Stimulated activated CD8-positive, alpha-beta memory T cell treated with anti-CD3 and anti-CD28 coated beads, Interleukin-7, amount 100 ng/mL, for 1 hour (primary cell): ENCODE measurements at places on chromosomes 11 and 22.

GRCh38 chr11:113444502-113445123 is 30.6 kb downstream of the DRD2 start:
- no peak for DNase-seq

DNA sequence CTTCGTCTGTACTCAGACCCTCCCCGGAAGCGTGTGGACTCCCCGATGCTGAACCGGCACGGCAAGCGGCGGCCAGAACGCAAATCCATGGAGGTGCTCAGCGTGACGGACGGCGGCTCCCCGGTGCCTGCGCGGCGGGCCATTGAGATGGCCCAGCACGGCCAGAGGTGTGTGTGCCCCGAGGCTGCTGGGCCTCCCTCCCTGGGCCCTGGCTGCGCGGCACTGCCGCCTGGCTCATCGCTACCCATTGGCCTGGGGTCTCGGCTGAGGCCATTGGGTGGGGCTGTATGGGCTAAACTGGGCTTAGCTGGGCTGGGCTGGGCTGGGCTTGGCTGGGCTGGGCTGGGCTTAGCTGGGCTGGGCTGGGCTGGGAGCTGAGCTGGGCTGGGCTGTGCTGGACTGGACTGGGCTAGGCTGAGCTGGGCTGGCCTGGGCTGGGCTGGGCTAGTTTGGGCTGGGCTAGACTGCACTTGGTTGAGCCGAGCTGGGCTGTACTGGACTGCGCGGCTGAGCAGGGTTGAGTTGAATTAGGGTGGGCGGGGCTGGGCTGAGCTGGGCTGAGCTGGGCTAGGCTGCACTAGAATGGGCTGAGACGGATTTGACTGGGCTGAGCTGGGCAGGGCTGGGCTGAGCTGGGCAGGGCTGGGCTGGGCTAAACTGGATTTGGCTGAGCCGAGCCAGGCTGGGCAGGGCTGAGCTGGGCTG is 40.7 kb downstream of the MOB2 start:
- DNase-seq = no peak

DNA sequence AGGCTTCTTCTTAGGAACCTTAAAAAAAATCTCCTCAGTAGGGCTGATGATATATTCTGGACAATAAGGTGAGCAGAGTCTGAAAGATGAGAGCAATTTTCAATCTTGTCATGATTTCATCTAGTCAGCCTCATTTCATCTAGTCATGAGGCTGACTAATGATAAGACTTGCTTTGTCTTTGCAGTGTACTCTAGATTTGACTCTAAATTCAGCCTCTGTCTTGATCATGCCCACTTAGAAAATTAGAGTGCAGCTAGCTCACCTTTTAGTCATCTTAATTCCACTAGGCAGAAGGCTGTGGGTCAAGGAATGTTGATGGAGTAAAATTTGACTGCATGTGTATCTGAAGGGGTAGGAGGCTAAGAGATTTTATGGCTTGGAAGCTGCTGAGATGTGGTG is 5.5 kb downstream of the EHF start:
- DNase-seq = no peak

- DNase-seq = no peak
Observed at GRCh38 chr11:4184163-4184916, 89.7 kb downstream of the RRM1 start.

DNA sequence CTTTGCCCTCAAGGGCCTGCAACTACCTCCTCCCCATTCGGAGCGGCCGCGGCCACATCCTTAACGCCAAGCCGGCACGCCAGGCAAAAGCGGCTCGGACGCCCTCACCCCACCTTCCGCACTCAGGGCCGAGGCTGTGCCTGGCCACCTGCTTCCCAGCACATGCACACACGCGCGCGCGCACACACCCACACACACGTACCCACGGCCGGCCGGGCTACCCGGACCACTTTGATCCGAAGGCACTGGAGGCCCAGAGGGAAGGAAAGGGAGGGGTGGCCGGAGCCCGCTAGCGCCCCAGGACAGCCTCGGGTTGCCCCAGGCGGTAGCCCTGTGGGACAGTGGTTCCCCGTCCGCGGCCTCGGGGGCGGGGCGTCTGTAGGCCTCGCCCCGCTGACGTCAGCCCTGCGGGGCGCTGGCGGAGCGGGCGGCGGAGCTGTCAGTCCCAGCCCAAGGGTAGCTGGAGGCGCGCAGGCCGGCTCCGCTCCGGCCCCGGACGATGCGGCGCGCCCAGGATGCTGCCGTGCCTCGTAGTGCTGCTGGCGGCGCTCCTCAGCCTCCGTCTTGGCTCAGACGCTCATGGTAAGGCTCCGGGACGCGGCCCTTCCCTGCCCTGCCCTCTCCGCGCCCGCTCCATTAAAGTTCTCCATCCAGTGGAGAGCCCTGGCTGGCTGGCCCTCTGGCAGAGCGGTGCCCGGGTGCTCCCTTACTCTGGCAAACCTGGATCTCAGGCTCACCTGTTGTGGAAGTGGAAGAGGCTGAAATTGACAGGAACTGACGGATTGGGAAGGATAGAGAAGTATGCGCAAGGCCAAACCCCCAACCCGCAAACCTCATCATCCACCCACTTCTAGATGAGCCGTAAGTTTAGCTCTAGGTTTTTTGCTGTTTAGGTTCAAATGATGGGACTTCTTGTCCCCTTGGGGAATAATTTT is at the start of gene IL10RA:
Gene IL10RA (plus strand): TSS at position 442 of the 935 bp plus-strand sequence. CDS start 74 bp downstream, at position 516.
- DNase-seq = peak; percentile 69

DNA sequence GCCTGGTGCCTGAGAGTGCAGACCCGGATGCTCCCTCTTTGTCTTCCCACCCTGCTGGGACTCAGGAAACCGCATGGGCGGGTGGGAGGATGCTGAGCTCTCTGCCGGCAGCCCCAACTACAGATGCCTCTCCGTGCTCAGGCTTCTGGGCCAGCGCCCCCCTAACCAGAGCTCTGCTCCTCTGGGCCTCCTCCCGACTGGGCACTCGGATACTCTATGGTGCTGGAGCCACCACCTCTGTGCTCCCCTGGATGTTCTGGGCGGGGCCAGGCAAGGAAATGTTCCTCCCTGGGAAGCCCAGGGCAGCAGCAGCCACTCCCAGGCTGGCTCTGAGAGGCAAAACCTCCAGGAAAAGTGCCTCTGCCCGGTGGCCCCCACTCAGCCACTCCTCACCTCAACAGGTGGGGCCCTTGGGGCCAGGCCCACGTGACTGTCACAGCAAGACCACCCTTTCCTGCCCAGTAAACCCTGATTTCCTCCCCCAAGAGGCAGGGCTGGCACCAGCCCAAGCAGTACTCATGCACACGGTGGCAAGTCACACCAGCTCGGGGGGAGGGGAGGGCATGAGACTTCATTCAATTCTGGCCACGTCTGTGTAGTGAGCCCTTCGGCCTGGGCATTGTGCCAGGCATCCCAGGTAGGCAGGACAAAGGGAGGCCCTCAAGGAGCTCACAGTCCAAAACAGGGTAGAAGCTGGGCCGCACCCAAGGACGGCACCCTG is 54.7 kb upstream of the TCF20 start:
- no peak for DNase-seq

DNA sequence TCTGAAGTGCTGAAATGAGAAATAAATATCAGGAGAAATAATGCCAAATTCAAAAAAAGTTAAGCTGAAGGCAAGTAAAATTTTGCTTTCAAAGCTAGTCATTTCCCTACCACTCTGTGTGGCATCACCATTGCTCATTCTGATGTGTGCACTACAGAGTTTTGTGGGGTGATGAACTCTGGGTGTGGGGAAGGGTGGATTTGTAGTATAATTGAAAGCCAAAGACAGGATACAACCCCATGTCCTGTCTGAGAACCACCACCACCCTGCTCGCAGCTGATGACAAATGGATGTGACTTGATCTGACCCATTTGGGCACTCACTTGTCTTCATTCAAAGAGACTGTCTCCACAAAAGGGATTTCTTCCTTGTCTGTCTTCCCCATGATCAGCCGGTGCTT is 19.3 kb upstream of the TMEM9B start:
- DNase-seq = no peak

DNA sequence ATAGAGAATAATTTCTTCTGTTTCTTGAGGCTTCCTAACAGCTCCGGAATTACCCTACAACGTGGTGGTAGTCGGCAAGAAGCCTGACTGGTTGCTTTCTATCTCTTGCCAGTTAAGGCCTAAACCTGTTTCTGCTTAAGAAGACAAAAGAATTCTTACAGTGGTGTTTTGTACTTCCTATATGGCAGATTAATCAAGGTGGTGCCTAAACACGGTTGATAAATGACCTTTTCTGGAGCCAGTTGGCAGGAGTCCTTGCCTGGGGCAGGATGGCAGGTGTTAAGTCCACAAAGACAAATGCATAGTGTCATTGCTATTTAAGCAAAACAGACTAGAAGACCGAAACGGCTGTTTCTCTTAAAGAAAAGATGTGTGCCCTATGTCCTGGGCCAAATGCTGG is 9.9 kb downstream of the GVQW3 start:
- no peak for DNase-seq

GRCh38 chr11:35146074-35146521 is 7.1 kb downstream of the CD44 start:
- DNase-seq = no peak

DNA sequence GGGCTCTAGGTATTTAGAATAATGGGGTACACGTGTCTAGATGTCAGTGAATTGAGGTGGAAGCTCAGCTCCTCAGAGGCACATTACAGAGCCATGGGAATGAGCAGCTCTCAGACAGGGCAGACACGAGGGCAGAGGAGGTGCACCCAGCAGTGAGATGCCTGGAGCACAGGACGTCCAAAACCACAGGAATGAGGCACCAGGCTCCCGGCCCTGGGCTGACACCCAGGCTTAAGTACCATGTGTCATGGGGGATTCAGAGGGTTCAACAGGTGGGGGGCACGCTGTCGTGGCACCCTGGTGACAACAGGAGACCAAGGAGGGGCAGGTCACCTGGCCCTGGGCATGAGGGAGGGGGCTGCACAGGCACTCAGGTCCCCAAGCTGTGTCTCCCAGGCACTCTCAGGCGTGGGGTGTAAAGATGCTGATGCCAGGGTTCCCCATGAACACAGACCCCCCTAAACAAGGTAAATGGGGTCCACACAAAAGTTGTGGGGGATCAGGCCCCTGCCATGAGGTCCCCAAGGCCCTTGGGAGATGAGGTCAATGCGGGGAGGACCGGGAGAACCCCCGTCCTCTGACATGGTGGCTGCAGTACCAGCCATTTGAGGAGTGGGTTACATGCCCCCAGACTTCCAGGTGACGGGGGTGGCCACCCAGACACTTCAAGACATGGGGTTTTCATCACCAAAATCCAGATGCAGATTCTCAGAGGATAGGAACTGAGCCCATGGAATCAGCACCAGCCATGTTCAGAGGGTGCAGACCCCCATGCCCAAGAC is 5.6 kb upstream of the SYT8 start:
- no peak for DNase-seq

DNA sequence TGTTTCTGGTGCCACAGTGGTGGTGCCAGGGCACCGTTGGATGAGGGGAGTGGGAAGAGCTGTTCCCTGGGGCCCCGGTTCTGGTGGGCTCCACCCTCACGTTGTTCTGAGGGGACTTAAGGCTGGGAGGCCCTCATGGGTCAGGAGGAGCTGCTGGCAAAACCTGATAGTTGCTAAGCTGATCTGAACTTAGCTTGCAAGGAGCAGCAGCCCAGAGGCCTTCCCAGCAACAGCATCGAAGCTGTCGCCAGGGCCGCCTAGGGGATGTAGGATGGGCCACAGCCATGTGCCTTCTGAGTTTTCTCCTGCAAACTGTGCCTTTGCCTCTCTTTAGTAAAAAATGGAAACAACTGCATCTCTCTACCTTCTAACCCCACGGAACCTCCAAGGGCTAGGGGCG is 240.2 kb downstream of the TBC1D22A start:
- DNase-seq = no peak

DNA sequence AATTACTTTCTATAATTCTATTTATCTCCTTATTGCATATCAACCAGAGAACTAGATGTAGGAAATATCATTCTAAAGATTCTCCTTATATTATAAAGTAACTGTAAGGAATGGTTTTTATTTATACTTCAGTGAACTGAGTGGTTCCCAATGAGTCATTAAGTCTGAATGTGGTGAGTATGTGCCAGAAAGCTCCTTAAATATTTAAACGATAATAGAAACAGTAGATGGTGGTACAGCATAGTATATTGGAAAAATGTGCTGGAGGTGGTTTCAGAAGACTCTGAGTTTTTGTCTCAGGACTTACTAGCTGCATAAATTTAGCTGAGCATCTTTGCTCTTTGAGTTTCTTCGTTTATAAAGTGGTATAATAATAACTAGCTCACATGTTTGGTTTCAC is 653.5 kb downstream of the FAM181B start:
- no peak for DNase-seq

DNA sequence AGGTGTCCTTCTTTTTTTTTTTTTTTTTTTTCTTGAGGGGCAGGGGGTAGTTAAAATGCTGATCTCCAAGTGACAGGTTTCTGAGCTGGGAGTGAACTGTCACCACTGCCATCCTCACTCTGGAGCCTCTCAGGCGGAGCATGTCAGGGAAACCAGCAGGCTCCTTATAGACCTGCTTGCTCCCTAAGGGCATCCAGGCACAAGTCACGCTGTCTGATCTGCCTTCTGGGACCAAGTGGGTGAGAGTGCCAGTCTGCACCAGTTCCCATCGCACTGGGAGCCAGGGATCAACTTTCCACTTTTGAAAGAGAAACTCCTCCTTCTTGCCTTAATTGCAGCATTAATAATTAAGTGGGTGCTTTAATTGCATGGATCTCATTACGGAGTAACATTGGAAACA is 537.9 kb upstream of the CADM1 start:
- no peak for DNase-seq

DNA sequence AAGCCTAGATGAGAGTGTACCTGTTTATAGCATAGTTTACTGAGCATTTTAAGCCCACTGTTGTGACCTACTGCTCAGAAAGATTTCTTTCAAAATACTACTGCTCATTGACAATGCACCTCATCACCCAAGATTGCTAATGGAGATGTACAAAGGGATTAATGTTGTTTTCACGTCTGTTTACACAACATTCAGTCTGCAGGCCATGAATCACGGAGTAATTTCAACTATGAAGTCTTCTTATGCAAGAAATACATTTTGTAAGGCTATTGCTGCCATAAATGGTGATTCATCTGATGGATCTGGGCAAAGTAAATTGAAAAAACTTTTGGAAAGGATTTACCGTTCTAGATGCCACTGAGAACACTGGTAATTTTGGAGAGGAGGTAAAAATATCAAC is 112.9 kb downstream of the KIF18A start:
- no peak for DNase-seq

DNA sequence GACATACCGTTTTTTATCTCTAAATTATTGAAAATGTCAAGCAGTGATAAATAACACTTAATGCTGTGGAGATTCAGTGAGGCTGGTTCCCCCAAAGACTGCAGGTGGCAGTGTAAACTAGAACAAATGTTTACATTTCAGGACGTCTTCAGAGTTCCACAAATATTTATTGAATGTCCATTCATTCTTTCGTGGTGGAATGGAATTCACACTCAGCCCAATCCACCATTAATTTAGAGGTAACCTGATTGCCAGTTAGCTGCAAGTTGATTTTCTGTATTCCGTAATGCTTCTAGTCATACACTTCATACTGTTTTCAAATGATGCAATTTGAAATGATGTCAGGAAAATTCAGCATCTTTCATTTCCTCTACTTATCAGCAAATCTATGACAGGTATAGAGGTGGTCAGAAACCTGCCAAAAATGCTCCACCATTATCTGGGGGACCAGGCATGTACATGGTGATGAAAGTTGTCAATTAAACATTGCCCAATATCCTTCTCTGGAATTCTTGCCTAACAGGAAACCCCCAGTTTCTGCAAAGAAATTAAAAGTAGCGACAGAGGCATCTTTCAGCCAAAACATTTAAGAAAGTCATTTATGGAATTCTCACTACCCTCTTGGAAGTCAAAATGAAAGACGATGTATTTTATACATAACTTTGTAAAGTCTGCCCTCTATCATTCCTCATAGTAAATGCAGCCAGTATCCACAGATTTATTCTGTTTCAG is 94.3 kb upstream of the BMAL1 start:
- DNase-seq = no peak

GRCh38 chr11:45180848-45181192 is 34.4 kb downstream of the PRDM11 start:
- peak; percentile 23 for DNase-seq
